ENCODE measurements at places on chromosomes 12 and 14. TPM values are rescaled to one million over a fixed set of nuclear protein-coding genes. Genes with fewer than 3 reads are reported as not detected.

NRXN3 gene
- 10.7 TPM for total RNA-seq

PLD4 gene
- total RNA-seq, result 0.58 TPM

DNA sequence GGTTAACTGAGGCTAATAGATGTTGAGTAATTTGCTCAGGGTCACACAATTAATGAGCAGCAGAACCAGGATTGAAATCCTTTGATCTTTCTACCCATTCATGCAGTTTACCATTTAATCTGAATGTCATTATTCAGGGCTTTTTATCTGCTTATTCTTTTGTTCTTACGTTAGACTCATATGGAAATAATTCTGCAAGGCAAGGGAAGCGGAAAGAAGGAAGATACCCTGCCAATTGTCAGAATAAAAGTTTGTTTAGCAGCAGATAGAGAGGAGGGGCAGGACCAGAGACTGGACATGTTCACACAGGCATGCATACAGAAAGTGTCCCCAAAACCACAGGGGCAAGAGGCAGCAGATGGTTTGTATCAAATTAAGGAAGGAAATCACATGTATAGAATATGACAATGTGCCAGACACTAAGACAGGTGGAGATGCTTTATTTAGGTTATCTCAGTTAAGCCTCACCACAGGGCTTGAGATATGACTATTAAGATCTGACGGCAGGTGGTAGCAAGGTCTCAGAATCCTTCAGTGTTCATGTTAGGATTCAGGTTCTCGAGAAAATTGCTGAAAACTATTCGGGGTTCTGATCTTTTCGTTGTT lies 29.8 kb downstream of the BRMS1L start:
- H3K4me3 ChIP-seq, result no peak overlapping the region
- no peak for DNase-seq
- peaks cover 7% of the 10 kb centered on the region for H3K4me1 ChIP-seq
- no peaks in the 10 kb centered on the region for H3K27me3 ChIP-seq

ENDOU gene
- 0.11 TPM for total RNA-seq

GRCh38 chr12:5514016-5514415 lies 82.1 kb downstream of the NTF3 start:
- H3K27ac ChIP-seq, result no peak overlapping the region
- no peaks in the 10 kb centered on the region for H3K36me3 ChIP-seq
- peak; percentile 16 for DNase-seq
- H3K4me1 ChIP-seq, result peaks cover 4% of the 10 kb centered on the region
- H3K27me3 ChIP-seq, result peaks cover 13% of the 10 kb centered on the region
- H3K4me3 ChIP-seq, result no peak overlapping the region
